ENCODE measurements at places on chromosomes 7 and 10. TPM values are rescaled to one million over a fixed set of nuclear protein-coding genes. Genes with fewer than 3 reads are reported as not detected.

DNA sequence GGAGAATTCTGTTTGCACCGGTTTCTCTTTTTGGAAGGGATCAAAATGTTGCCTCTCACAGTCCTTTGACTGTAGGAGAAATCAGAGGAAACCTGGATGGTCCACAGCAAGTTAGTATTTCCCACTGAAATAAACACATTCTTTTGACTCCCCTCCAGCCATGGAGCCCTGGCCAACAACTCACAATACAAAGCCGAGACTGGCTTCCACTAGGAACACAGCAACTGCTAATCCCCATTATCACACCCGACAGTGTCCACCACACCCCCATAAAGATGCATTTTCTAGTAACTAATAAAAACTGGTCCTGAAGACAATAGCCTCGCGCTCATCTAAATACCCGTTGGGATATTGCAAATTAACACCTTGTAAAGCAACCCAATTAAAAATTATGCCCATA lies 798 bp upstream of the MACROH2A2 start:
- no peak for DNase-seq

GRCh38 chr7:158648787-158649186 lies 55.8 kb downstream of the NCAPG2 start:
- no peak for DNase-seq

DNA sequence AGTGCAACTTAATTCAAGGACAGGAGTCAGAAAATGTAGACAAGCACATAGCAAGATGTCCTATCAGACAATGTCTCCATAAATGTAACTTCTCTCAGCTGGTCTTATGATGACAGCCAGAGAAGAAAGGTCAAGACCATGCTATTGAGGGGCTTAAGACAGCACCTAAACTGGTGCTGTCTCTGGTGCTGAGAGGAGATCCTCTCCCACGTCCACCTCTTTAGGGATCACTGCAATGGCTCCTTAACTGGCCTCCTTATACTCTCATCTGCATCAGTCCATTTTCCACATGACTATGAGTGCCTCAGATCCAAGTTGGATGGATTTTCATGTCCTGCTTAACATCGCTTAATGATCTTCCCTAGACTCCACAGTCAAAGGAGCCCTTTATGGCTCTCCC lies 210.6 kb downstream of the ARL4A start:
- DNase-seq, result no peak

- no peak for DNase-seq
These were observed 206.4 kb upstream of the LRRTM3 start for GRCh38 chr10:66719483-66719882.

GRCh38 chr10:15735763-15736162 lies 16.0 kb upstream of the ITGA8 start:
- no peak for DNase-seq

DNA sequence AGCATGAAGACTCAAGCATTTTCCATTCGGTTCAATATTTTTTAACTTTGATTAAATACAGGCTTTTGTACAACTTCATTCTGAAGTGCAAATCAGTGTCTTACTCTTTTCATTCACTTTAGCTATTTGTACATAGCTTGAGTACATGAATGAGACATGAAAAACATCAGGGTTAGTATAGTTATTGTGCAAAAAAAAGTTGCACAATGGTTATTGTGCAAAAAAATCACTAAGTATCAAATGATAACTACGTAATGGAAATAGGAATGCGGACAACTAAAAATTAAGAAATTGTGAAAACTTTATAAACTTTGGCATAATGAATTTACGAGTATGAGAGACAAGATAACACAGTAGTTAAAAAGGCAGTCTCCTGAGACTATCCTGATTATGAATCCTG lies 442.9 kb downstream of the ARL4A start:
- no peak for DNase-seq

DNA sequence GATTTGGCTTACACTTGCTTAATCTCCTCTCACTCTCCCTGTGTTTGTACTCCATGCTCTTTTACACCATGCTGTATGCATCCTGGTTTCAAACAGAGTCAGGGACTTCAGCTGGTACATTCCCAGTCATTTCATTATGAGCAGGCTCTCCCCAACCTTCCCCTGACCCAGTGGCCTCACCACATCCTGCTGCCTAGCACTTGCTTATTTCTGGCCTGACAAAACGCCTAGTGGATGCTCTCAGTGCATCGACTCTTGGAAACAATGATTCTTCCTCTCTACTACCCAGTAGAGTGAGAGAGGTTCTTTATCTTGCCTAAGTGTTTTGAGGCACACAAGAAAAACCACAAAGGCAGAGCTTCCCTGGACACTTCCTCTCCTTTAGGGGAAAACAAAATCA lies 63.4 kb downstream of the CAV1 start:
- DNase-seq, result no peak

DNA sequence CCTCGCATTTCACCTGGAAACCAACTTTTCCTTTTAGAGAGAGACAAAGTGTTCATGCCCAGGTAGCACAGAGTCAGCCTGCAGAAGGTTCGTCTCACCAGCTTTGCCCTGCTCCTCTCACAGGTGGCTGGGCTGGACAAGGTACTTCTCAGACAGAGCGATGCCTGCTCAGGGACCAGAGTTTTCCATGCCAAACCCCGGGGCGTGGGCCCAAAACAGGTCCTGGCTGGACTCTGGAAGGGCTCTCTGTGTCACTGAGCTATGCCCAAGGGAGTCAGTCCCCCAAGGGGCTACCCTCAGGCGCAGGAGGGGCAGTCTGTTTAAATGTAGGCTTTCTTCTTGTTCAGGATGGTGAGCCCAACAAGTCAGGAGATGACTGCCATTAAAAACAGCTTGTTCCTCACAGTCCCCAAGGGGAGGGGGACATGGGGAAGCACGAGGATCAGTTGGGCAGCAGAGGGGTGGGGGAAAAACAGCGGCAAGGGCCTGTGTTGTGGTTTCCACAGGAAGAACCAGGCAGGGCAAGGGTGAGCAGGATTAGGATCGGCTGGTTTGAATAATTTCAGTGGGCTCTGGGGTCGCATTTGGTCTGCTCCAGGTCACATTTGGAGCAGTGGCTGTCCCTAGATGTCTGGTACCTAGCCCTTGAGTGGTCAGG lies 55.5 kb upstream of the FIGNL1 start:
- no peak for DNase-seq

The STEAP1 gene
- total RNA-seq, result not detected

GRCh38 chr7:20141002-20141345 lies 76.2 kb downstream of the MACC1 start:
- no peak for DNase-seq

DNA sequence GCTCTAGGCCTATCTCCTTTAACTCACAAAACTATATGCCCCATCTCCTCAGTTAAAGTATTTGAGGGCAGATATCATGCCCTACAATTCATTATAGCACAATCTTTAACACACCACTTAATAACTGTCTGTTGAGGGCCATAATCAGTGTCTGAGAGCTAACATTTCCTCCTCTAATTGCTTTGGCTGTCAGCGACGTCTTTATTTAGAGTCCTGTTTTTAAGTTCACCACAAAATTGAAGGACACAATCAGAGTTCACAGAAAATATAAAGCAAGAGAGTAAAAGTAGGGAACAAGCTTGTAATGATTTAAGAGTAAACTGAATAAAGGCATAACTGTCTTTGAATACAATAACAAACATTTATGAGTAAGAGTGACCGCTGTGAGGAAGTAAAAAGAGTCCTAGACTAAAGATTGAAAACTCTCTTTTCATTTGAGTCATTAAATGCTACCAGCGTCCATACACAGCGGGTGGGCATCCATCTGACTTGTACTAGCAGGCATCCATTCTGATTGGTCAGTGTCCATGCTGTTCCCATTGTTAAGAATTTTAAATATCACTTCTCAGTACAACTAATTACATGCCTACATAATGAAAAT lies 38.4 kb upstream of the ABCB4 start:
- DNase-seq, result no peak

GRCh38 chr7:15313361-15313760 lies 248.5 kb downstream of the AGMO start:
- DNase-seq, result no peak

DNA sequence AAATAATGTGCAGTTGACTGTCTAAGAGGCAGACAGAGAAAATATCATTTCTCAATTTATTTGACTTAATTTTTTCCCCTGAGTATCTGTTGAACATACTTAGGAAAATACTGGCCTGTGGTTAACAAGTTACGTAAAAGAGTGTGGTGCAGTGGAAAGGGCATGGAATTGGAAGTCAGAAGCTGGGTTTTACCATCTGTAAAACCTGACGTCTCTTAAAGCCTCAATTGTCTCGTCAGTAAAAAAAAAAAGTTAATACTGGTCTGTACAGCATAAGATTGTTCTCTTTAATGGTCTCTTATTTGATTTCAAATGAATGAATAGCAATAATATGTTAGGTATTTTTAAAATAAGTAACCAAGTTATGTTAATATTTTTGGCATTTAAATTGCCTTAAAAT lies 67.8 kb downstream of the PHTF2 start:
- DNase-seq, result no peak

GRCh38 chr7:93226310-93226709 lies at the start of gene HEPACAM2:
HEPACAM2 (minus strand) TSS chr7:93226469.
- no peak for DNase-seq

- no peak for DNase-seq
These were observed 423.5 kb upstream of the ZMIZ1 start for GRCh38 chr10:78645169-78645686.

DNA sequence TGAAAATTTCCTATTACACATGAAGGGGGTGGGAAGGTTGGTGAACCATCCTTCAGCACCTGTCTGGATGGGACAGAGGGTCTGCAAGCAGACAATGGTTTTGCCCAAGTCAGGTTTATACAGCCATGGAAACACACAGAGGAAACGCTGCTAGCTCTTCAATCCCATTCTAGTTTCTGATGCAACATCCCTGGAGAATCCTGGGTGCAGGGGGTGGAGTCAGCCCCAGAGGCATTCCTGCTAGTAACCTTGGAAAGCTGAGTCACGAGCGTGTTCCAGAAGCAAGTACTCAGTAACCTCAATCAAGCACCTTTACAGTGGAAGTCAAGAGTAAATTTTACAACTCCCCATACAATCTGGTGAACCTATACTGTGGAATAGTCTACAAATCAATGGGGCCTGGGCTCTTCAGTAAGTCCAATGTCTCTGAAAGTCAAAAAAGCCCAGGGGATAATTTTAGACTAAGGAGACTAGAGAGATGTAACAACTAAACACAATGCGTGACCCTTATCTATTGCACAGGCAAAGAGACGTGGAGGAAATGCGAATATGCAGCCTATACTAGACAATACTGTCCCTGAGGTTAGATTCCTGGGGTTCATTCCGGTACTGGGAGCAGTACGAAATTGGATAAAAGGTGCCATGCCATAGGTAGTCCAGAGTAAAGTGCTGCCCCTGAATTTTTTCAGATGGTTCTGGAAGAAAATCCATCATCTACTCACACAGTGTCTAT lies 95.4 kb downstream of the ZRANB1 start:
- DNase-seq, result no peak

GRCh38 chr10:103852189-103852711 lies 3.1 kb downstream of the SH3PXD2A start:
- DNase-seq, result no peak

The TAS2R41 gene
- not detected for total RNA-seq

DNA sequence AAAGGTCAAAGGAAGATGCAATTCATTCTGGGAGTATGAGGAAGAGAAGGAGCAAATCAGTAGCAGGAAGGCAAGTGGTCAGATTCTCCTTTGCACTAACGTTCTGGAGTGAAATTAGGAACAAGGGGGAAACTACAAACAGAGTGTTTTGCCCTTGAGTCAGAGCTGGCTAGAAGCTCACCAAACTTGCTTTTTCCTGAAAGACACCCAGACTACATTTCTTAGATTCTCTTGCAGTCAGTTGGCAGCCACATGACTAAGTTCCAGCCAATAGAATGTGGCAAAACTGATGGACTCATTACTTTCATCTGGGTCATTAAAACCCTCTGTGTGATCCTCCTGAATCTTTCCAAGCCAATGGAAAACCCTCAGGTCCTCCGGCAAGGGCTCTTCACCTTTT lies 18.6 kb upstream of the DLX5 start:
- no peak for DNase-seq

DNA sequence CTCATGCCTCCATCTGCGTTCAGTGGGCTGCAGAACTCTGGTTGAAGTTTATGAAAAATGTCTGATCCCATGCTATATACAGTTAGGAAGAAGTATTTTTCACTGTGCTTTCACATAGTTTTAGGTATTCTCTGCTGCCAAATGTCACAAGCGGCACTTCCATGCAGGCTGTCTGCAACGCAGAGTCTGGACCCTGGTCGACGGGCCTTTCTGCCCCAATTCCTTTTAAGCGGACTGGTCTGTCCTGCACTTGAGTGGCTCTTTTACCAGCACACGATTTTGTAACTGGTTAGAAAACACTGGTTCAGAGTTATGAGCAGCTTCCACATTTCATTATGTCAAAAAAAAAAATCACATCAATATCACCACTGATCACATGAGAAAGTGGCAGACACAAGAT lies 143.0 kb downstream of the DIP2C start:
- no peak for DNase-seq

The PNLIP gene
- not detected for total RNA-seq

DNA sequence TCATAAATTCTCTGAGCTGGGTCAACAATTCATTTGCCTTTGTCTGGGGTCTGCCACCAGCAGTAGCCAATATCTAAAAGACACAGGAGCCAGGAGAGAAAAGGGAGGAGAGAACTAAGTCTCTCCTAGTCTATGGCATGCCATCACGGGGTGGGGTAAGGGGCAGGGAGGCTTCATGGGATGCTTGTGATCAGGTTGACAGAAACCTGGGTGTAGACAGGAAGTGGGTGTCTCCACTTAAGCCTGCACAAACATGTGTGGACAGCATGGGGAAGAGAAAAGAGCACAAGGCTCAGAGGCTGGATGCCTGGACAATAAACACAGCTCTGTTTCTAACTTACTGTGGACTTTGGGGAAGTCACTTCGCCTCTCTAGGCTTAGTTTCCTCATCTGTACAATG lies 11.5 kb upstream of the C10orf53 start:
- no peak for DNase-seq

The OR2A7 gene
- 0.22 TPM for total RNA-seq

GRCh38 chr10:126432507-126432906 lies 44.2 kb upstream of the ADAM12 start:
- no peak for DNase-seq

The BMI1 gene
- 23.3 TPM for total RNA-seq

The CYP26A1 gene
- 4.2 TPM for total RNA-seq

DNA sequence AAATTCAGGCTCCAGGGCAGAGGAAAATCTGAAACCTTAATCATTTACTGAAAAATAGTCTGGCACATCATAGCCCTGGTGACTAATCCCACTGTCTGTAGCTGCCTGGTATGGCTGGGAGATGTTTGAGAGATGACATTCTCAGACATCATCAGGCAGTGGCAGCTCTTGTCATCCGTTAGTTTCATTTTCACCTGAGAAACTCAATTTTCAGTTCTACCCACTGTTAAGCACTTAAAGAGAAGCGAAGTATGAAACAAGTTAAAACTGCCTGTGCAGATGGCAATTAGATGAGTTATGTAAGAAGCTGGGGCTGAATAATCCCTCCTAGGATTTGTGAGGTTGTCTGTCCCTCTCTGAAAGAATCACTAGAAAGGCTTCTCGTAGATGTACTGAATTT lies 150.2 kb downstream of the NSUN6 start:
- DNase-seq, result no peak

GRCh38 chr7:151123158-151123821 lies 37.0 kb downstream of the AGAP3 start:
- DNase-seq, result no peak

All from glutamatergic neuron (in vitro differentiated cells).